ENCODE measurements at places on chromosomes 3 and 15.

- no peak for DNase-seq
These were observed 18.4 kb downstream of the SRGAP3 start for GRCh38 chr3:9231006-9231405.

DNA sequence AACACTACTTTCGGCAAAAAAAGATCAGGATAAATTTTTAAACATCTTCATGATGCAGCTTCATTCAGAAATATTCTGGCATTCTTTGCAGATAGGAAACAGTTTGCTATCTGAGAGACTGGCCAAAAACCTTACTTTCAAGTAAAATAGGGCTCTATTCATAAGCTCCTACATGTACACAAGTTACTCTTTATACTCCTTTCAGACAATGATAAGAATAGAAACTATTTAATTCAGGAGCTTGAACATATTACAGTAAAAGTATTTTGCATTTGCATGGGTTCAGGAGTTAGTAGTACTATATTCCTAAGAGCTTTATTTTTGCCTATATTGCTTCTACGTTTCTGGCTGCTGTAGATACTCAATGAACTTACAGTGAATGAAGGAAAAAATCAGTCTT is 70.5 kb downstream of the PLOD2 start:
- DNase-seq, result no peak

DNA sequence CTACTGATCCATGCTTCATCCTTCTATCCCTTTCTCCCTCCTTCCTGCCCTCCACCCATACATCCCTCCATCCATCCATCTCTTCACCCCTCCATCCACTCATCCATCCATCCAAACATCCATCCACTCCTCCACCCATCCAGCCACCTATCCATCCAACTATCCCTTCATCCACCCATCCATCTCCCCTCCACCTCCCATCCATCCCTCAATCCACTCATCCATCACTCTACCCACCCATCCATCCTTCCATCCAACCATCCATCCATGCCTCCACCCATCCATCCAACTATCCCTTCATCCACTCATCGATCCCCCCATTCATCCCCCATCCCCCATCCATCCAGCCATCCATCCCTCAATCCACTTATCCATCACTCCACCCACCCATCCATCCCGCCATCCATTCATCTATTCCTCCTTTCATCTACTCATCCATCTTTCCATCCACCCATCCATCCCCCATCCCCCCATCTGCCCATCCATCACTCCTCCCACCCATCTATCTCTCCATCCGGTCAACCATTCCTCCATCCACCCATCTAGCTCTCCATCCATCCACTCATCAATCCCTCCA is 132.4 kb upstream of the IQSEC1 start:
- DNase-seq, result no peak

GRCh38 chr3:172685331-172686214 is 25.3 kb downstream of the NCEH1 start:
- no peak for DNase-seq

DNA sequence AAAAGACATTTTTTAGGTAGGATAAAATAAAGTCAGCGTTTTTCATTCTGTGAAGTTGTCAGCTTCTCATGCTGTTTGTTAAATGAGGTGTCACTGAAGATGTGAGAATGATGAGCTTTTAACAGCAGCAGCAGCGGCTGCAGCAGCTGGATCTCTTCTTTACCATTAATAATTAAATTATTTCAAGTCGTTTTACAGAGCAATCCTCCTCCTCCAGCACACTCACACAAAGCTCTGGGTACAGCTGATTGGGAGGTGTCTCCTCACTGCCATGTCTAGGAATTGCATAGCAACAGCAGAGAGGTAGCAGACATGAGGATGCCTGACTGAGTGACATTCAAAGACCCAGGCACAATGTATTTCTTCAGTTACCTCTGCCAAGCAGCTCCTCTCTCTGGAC is 46.7 kb upstream of the PLAAT1 start:
- no peak for DNase-seq
